ENCODE measurements at places on chromosomes 12 and 14. TPM values are rescaled to one million over a fixed set of nuclear protein-coding genes. Genes with fewer than 3 reads are reported as not detected.

AICDA gene
- total RNA-seq, result not detected

OR6C2 gene
- total RNA-seq, result not detected

DDIT3 gene
- total RNA-seq, result 60.3 TPM

GPR84 gene
- not detected for total RNA-seq

SYCP3 gene
- total RNA-seq, result 0.18 TPM

TMEM63C gene
- 1.9 TPM for total RNA-seq
